ENCODE measurements at places on chromosomes 1 and 21.

GRCh38 chr1:11799099-11799498 is 6.7 kb downstream of the MTHFR start:
- DNase-seq: no peak

DNA sequence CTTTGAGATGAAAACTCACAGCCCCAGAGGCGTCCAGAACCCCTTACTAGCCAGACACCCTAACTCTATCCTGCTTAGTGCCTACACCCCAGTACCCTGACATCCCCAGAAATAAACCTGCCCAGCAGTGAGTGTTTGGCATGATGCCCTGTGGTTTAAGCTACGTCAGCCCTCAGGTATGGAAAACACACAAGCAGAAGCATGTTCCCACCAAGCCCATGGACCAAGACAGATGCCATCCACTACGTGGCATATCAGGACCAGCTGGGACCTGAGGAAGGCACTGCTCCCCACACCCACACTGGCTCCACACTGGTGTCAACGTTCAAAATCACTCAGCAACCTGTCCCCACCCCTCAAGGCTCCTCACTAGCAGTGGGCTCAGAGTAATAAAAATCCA is 116.4 kb downstream of the SYT2 start:
- no peak for DNase-seq

GRCh38 chr1:188590641-188591040 is 1761.9 kb downstream of the PLA2G4A start:
- DNase-seq: no peak

GRCh38 chr1:21045351-21045750 is 131.3 kb downstream of the EIF4G3 start:
- DNase-seq: no peak

DNA sequence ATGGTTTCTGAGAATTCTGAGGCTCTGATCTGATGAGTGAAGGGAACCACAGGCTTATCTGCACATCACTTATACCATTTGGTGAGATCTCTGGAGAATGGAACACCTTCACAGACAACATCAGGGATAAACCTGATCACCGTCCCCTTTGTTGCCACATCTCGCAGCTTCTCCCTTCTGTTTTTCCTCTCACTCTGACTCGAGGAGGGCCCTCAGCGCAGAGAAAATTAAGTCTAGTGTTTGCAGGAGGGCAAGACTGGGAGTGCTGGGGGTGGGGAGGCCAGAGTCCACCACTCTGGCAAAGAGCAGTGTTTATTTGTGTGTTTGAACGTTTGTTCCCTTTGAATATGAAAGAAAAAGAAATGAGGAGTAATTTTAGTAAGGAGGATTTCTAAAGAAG is 29.0 kb upstream of the BATF3 start:
- DNase-seq: no peak

GRCh38 chr1:109114342-109114674 is 393 bp downstream of the ELAPOR1 start:
- DNase-seq: no peak

DNA sequence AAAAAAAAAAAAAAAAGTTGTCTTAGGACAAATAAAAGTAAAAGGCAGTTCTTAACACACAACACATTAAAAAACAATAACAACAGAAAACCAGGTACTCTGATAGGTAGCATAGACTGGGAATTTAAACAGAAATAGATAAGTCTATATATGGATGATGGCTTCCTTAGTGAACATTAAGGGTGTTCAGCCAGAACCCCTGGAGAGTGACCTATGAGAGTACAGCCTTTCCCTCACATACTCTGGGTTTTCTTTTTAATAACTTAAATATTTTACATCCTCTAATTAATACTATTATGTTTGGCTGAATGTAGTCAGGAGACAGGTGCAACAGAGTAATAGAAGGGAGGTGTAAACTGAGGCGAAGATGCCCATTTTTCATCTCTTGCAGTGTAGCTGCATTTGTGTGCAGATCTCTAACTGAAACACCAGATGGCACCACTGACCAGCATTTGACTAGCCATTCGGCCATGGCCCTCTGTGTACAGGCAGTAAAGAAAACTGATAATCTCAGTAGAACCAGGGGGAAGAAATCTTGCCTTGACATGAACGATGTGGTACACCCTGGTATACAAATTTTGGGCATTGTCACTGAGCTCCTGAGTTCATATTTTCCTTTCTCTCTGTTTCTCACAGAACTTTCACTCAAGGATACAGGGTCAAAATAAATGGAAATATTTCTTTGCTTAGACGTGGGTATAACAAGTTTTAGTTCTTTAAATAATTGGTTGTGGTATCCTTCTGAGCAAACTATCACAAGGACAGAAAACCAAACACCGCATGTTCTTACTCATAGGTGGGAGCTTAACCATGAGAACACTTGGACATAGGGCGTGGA is 7.6 kb downstream of the TTF2 start:
- no peak for DNase-seq

- peak; percentile 18 for DNase-seq
Measured at GRCh38 chr1:169368406-169368769, 393 bp downstream of the BLZF1 start.

GRCh38 chr1:172720339-172720738 is 61.4 kb downstream of the FASLG start:
- DNase-seq: no peak

DNA sequence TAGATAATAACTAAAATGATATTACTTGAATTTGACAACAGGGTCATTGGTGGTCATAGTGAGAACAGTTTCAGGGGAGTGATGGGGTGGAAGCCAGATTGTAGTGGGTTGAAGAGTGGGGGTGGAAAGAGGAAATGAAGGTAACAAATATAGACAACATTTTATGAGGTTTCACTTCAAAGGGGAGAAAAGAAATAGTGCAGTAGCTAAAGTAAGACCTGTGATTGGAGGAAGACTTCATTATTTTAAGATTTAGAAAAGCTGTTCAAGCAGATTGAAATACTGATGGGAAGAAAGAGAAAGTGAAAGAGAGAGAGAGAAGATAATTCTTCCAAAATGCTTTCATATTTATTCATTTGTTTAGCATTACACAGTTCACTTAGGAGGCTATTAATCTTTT is 52.0 kb upstream of the KCNA3 start:
- no peak for DNase-seq

DNA sequence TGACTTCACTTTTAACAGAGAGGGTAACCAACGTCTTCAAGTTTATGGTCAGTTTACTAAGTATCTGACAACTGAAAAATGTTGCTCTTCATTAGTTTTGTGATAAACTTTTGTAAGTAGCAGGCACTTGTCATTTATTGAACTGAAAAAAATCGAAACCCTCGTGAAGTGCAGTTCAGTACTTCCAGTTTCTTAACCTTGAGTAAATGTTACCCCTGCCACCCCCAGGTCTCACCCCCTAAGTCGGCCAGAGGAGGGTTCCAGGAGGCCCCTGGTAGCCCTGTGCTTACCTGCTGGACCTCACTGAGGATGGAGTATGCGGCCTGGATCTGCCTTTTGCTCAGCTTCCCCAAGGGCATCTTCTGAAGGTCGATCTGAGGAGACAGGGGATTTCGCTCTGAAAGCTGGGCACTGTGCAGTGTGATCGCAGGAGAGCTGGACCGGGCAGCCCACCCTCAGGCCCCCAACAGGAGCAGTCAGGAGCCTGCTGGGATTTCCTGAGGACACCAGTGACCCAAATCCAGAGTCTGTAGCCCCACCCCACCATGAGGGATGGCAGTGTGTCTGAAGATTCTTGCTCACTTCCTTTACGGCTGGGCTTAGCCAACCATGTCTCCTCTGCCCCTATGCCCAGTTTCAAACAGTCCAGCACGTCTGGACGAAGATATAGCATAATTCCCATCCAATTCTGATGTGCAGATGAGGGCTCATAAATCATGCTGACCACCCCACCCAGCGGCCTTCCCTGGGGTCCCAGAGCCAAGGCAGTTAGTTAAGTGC is 37.6 kb downstream of the PARP1 start:
- no peak for DNase-seq

GRCh38 chr1:82775406-82776000 is 974.8 kb downstream of the ADGRL2 start:
- DNase-seq: no peak

GRCh38 chr1:44559913-44560312 is 114.4 kb downstream of the TMEM53 start:
- DNase-seq: no peak

DNA sequence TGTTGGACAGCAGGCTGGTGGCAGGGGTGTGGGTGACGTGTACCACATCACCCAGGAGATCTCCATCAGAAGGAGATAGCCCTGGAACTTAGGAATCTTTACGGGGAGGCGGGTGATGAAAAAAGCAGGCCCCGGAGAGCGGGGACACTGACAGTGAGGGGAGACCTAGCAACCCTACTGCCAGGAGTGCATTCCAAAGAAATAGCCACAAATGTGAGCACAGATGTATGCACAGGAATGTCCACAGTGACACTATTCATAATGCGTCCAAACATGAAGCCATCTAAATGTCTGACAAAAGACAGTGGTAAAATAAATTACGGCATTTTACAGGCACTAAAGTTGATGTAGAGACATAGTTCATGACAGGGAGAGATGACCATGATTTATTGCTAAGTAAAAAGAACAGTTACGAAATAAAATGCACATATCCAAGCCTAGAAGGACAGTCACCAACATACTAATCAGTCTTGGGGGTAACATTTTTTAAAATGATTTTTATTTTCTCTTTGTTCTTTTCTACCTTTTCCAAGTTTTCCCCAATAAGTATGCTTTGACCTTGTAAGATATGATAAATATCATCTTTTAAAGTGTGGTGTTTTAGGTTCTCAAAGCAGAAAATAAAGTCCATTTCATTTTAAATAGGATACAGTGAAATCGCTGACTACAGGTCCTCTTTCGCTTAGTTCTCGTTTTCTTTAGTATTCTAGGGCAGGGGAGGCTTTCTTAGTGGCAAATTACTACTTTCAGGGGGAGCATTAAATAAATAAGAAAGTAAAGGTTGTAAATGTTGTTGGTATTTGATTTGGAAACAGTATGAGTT is 21.3 kb downstream of the CD247 start:
- no peak for DNase-seq

GRCh38 chr1:42279055-42279454 is 56.0 kb downstream of the FOXJ3 start:
- no peak for DNase-seq

DNA sequence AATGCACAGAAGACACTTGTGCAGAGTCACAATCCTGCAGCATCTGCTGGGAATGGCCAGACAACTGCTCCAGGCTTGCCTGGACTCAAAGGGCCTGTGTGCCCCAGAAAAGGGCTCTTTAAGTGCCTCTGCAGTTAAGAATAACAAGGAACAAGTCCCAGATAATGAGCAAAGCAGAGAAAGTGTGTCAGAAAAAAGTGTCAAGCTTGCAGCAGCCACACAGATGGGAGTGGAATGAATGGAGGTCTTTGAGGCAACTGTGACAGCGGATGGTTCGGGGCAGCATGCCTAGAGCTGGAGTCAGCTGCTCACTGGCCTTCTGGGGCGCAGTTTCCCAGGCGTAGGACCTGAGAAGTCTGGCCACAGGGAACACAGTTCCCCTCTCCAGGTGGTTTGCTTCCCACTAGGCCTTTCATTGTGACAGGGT is 5.1 kb downstream of the PARP1 start:
- DNase-seq: no peak

DNA sequence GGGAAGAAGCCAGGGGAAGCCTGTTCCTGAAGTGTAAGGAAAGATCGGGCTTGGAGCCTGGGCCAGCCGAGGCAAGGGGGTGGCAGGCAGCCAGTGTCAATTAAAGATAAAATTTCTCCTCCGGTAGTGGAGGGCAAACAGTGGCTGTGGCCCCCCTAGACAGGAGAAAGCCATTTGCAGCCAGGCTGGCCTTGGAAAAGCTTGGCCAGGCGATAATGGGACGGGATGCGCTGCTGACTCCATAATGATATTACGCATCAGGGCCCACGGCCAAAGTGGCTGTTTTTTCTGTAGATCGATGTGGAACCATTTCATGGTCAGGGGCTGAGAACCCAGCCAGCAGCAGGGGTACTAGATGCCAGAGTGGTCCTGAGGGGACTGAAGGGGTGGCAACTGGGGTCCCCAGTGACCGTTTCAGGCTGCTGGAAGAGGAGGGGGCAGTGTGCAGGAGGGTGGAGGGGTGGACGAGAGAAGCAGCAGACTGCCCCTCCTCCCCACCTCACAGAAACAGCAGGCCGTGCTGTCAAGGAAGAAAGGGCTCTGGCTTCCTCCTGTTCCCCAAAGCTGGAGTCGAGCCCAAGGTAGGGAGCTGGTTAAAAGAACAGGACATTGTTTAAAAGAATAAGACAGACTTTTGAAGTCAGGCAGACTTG is 25.2 kb downstream of the KCNC4 start:
- DNase-seq: no peak

DNA sequence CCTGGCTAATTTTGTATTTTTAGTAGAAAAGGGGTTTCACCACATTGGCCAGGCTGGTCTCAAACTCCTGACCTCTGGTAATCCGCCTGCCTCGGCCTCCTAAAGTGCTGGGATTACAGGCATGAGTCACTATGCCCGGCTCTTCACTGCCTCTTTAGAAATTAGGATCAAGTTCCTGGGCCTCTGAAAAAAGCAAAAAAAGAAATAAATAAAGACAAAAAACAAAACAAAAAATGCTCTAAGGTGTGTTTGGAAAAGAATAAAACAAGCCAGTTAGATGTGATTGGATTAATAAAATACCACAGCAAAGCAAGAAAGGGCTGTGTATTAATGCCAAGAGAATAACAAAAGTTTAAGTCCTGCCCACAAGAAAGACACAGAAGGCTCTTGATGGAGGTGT is 4.2 kb upstream of the ABCB10 start:
- DNase-seq: no peak

DNA sequence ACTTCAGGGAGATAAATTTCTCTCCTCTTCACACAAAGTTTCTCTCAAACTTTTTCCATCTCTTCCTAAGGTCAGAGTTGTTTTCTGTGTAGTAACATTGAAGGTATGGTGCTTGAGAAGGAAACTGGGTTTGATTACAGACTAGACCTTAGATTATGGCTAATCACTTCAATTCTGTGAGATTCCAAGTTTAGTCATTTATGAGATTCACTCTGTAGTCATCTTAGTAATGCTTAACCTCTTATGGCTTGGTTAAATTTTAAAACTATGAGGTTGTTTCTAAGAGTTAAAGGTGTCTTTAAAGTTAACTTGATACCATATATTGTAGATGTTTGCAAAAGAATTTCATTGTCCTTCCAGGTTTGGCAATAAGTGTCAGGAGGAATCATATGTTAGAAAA is 1092.2 kb downstream of the KCNT2 start:
- DNase-seq: no peak

GRCh38 chr1:8591569-8591968 is 225.9 kb downstream of the RERE start:
- DNase-seq: no peak

- no peak for DNase-seq
Measured at GRCh38 chr1:66359269-66359668, 174.7 kb upstream of the SGIP1 start.

- DNase-seq: no peak
Measured at GRCh38 chr21:45443595-45444181, 38.7 kb downstream of the COL18A1 start.
